ENCODE measurements at places on chromosomes 16 and 17.

- DNase-seq, result no peak
These were observed 75.1 kb upstream of the ENDOV start for GRCh38 chr17:80339731-80340456.

DNA sequence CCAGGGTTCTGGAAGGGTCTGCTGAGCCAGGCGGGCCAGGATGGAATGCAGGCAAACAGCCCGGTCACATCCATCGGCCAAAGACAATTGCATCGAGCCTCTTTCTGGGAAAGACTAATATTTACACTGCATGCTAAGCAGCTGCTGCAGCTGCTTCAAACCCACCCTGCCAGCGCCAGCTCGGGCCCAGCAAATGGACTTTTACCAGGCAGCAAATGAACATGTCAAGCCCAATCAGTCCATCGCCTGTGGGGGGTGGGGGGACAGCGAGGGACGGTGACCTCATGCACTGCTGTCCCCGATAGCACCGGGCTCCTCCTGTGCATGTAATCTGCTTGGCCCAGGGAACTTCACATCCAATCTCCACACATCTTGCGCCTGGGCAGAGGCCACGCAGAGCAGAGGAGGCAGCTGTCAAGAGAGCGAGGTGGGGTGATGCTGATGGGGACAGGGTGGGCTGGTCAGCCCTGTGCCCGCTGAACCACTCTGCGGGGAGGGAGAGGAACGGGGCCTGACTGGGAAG lies 39.4 kb upstream of the CDH5 start:
- DNase-seq, result no peak

- DNase-seq, result no peak
These were observed 7.7 kb downstream of the GINS3 start for GRCh38 chr16:58399718-58400633.

- DNase-seq, result no peak
These were observed 179.7 kb downstream of the NPIPB11 start for GRCh38 chr16:29226782-29227181.

GRCh38 chr16:84667600-84668309 lies 19.4 kb downstream of the KLHL36 start:
- no peak for DNase-seq

- DNase-seq, result no peak
These were observed 2.3 kb downstream of the STAT5A start for GRCh38 chr17:42290577-42290976.

DNA sequence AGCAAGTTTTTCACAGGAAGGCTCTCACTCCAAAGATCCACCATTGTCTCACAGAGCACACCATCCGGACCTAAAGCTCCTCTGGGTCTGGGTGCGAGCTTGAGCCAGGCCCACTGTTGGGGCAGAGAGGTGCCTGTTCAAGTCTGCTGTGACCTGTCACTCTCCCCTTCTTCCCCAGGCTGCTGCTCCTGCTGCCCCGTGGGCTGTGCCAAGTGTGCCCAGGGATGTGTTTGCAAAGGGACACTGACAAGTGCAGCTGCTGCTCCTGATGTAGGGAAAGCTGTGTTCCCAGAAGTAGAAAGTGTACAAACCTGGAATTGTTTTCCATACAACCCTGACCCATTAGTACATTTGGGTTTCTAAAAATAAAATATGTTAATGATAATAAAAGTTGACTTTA lies 4.8 kb upstream of the MT1X start:
- DNase-seq, result no peak

DNA sequence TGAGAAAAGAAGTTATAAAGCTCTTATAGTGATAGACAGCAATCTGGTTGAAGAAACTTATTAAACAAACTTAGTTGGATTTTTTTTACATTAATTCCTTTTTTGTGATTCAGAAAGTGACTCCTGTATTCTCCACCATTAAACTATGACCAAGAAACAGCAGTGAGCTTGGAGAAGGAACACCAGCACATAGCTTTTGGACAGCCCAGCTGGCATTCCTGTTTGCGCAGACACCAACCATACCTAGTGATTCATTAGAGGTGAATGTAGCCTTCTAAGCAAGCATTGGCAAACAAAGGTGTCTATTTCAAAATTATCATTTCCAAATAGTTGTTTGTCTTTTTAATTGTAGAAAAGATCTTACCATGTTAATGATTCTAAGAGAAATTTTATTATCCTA lies 94.4 kb downstream of the STXBP4 start:
- DNase-seq, result no peak

DNA sequence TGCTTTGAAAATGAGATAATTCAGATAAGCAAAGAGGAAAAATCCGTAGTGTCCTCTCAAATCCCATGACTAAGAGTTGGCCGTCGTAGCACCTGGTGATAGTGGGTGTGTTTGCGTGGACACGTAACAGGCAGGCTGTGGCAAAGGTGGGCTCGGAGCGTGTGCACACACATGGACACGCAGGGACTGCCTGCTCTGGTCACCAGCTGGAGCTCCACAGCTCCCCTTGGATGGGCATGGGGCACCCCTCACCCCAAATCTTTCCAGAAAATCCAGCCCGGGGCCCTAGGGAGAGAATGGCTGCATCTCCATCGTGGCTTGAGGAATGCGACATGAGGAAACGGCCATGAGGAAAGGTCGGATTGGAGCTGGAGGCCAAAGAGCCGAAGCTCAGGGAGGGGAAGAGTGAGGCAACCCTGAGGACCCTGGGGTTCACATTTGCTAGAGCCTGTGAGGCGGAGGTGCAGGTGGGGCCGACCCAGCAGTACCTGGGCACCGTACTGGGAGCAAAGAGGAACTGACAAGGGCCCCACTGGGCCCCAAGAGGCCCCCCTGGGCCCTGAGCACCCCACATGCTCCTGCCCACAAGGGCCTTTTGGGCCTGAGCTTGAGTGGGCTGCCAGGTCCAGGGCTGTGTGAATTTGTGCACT lies 51.6 kb downstream of the DNAH17 start:
- no peak for DNase-seq

- no peak for DNase-seq
These were observed 154.2 kb upstream of the IRX6 start for GRCh38 chr16:55169780-55170179.

DNA sequence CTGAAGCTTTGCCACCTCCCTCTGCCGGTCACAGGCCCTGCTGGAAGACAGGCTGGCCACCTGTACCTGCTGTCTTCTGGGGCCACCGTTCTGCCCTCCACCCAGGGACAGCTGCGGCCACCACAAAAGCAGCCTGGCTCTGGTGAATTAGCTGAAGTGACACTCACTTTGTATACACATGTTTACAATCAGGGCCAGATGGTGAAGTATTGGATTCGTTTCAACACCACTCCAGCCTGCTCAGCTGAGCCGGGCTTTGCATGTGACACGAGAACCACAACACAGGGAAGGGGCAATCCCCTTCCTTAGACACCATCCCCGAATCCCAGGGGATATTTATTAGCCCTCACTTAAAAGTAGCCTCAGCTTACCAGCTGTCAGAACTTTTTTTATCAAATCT lies 191.5 kb upstream of the RPL38 start:
- DNase-seq, result no peak

DNA sequence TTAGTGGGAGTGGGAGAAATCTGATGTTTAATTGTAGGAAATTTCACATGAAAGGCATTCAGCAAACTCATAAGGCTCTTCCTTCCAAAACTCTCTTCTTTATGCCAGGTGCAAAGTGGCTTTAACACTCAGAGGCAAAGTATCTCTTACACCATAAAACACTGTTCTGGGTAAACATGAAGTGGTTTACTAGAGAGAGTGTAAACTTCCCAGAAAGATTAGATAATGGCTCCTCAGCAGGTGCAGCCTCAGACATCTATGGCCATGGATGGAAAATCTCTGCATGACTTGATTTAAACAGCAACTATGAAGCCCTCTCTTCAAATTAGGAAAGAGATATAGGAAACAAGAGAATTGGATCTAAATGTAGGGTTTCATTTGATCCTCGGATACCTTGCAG lies 583.1 kb upstream of the SALL1 start:
- DNase-seq, result no peak
